Neuronal stem cell (in vitro differentiated cells): ENCODE measurements at places on chromosomes 5 and 9.

DNA sequence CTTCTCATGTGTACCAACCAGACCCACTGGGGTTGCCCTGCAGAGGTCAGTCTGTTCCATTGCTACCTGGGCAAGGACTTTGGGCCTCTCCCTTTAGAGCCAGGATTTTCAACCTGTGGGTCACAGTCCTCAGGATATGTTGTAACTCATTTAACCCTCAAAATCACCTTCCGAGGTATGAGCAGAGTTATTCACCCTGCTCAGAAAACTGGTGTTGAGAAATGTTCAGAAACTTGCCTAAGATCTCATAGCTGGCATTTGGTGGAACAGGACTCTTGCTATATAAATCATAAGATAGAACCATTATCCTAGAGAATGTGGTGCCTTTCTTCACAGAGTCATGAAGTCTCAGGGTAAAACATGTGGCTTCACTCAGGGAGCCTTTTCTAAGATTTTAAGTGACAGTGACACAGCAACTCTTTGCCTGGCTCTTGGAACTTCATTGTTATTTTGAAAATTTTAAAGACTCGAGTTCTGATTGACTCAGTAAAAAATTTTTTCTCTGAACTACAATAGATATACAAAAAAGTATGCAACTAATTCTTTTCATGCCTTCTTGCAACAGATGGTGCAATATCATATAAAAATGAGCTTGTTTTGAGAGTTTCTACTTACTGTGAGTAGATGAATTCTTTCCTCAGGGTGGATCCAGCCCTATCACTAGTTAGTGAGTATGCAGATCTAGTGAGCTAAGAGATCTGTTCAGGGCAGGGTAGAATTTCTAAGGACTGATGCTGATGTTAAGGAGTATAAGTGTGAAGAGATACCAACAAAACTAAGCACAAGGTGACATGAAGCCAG lies 29.5 kb downstream of the CAST start:
- no peak for DNase-seq

DNA sequence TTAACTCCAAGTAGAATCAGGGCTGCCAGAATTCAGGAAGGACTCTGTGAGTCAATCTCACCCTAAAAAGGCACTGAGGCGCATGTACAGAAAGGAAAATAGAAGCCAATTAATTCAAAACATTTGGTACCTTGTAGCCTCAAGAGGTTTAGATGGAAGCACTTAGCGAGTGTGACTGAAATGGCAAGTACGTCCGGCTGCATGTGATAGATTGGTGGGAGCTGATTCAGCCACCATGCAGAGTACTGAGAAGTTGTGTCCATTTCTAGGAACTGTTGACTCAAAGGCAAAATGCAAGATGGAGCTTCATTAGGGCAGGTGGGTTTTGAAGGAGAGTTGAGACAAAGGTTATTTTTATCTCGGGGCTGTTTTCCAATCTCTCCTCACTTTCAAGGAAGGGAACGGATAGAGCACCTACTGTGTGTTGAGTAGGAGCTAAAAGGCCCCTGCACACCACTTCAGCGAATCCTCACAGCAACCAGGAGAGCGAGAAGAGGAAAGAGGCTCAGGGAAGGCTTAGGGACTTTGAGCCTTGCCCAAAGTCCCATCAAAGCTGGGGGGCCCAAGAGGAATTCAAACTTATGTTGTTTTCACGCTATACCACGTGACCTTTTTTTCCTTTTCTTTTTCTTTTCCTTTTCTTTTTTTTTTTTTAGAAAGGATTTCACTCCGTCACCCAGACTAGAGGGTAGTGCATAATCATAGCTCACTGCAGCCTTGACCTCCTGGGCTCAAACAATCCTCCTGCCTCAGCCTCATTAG lies 34.6 kb upstream of the CPEB4 start:
- no peak for DNase-seq

DNA sequence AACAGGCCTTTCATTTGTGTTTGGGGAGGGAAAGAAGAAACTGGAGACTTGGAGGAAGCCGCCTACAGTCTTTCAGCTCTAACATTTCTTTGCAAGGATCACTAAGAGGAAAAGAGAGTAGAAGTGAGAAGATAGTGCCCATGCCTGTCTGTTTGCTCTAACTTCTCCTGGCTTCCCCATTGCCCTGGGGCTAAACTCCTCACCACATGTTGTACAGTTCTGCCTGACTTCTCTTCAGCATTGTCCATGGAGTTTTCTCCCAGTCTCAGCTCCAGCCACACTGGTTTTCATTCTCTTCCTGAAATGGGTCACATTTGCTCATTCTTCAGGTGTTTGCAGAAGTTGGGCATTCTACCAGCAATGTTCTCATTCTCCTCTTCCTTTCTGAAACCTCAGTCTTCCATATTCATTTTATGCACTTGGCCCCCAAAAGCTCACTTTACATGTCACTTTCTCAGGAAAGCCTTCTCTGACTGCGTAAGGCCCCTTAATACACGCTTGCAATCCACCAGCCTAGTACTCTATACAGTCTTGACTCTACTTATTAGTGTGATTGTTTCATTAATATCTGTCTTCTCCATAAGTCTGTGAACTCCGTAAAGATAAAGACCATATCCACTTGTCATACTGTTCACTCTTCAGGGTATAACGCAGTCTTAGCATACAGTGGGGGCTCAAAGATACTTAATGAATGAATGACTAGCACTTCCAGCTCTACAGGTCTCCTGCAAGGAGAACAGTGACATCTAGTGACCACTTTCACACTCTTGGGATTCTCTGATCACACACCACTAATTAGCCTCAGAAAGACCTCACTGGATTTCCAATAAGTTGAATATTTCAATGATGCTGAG lies 40.2 kb upstream of the TRIM32 start:
- peak; percentile 23 for DNase-seq

- peak; percentile 42 for DNase-seq
Observed at GRCh38 chr5:34655354-34655991, 655 bp upstream of the RAI14 start.

- DNase-seq: no peak
Observed at GRCh38 chr5:110478895-110479294, 247.6 kb downstream of the TMEM232 start.
